Fibroblast of skin of right biceps (primary cell): ENCODE measurements at places on chromosomes 6 and 20.

DNA sequence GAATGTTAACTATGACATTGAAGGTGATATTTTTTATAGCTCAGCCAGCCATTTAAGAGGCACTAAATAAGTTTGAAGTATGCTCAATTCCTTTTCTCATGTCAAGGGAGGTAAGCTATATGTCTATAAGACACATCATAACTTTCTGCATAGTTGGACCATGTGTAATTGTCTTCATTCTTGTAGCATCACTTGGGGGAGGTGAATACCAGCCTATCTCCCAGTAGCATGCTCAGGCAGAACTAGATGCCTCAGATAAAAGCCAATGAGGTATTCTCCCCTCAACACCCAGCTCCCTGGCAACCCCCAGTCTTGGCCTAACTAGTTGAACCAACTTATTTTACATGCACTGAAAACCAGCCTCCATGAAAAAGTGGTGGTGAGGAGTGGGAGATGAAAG is 158.3 kb upstream of the JAG1 start:
- peak; percentile 77 for DNase-seq

DNA sequence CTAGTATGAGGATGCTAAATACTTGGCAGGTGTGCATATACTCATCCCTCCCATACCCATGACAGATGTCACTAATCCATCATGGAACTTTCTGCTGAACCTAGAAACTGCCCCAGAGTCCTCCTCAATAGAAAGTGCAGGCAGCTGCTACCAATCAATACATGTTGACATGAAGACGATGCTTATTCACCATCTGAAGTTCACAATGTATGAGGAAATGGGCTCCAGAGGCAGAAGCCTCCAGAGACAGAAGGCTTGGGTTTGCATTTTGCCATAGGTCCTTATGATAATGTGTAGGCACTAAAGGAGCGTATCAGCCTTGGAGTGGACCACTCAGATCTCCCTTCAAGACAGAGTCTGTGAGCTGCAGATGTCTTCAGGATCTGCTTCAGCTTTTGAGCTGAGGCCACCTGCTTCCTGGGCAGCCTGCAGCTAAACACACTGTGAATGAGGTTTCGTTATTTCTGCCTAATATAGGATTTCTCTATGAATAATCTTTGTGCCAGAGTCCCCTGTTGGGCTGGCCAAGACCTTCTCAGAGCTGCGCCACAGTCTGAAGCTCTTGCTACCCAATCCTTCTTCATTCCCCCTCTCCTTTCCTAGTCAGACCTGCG is 7.5 kb upstream of the KIAA1755 start:
- DNase-seq: no peak

GRCh38 chr6:52546678-52547077 is 30.2 kb downstream of the TRAM2 start:
- DNase-seq: no peak

DNA sequence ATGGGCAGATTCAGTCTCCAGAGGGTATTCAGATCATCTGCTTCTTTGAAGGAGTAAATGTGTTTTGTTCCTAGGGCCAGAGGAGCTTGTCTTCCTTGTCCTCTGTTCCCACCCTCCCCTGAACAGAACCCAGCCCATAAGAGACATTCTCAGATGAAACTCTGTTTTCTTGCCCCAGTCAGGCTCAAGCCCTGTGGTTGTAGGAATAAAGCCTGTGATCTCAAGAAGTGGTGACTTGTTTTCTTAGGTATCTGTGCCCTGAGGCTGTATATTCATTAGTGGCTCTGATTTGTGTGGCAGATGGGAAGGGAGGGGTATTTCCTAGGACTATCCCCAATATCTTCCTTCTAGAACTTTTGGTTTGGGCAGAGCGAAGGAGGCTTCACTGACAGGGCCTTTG is 27.9 kb downstream of the GSS start:
- no peak for DNase-seq

DNA sequence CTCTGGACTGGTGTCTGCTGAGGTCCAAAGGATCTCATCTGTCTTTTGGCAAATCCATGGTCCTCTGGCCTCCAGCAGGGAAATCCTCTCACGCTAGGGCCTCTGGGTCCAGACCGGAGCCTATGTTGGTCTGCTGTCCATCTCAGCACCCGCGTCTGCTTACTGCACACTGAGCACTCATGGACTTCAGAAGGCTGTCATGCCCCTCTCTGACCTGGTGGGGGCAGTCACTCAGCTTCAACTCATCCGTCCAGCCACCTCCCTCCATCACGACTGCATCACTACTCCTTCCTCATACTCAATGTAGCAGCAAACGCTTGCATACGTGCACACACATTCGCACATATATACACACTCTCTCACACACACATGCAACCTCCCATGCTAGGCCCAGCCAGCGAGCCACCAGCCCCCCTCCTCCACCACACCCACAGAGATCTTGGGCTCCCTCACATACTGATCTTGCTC is 33.3 kb downstream of the GABRR2 start:
- peak; percentile 32 for DNase-seq

DNA sequence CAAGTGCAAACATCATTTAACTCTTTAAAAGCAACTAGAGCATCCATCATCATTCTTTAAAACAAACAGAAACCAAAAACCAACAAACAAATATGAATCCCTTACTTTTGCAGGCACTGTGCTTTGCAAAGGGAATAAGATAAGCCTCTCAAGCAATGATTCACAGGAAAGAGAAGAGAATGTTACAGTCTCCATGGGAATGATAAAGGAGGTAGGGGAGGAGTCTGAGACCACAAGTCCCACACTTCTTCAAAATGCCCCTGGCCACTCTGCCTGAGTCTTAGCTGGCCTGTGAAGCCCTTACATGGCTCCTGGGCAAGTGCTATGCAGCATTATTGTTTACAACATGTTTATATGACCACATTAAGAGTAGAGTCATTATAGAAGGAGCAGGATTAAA is 257.7 kb upstream of the MARCKS start:
- peak; percentile 49 for DNase-seq

GRCh38 chr20:63461104-63461763 is 11.2 kb downstream of the KCNQ2 start:
- DNase-seq: no peak
